ENCODE measurements at places on chromosomes 11 and 22.

GRCh38 chr22:35539910-35540594 lies 579 bp upstream of the RASD2 start:
- DNase-seq: peak; percentile 41

DNA sequence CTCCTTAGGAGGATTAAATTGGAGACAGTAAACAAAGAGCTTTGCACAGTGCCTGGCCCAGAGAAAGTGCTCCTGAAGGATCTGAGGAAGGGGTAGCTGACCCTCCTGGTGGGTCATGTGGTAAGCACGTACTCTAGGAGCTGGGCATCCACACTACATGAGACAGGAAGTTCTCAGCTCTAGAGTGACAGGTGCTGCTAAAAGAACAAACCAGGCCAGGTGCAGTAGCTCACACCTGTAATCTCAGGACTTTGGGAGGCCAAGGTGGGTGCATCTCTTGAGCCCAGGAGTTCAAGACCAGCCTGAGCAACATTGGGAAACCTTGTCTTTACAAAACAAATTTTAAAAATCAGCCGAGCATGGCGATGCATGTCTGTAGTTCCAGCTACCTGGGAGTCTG lies 13.1 kb downstream of the SLC43A1 start:
- no peak for DNase-seq

DNA sequence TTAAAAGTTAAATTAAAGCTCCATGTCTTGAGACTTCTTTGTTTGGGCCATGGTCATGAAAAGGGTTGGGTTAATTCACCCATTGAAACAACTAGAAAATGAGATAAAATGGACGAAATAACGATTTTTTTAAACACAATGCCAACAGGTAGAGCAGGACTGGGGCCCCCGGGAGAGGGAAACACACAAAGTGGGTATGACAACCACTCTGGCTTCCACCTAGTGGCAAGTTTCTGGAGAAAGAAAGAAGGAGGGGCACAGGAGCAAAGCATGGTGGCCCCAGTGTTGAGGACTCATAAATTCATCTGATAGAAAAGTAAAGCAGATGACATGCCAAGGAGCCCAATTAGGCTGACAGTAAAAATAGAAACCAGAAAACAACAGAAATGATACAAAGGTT lies 68.4 kb downstream of the MYEOV start:
- DNase-seq: no peak

- DNase-seq: no peak
Observed at GRCh38 chr11:65423516-65424204, 1.1 kb downstream of the NEAT1 start.

DNA sequence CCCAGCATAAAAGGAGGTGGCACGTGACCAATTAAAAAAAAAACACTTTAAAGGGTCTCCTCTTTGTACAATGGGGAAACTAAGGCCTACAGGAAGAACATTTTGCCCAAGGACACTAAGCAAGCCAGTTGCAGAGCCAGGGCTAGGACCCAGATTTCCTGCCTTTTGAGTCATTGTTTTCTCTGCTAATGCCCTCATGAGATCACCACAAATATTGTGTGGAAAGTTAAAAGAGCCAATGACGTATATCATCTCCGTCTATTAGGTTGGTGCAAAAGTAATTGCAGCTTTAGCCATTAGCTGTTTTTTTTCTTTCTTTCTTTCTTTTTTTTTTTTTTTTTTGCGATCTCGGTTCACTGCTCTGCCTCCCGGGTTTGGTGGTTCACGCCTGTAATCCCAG lies 24.1 kb upstream of the LRRC32 start:
- peak; percentile 81 for DNase-seq

GRCh38 chr22:29838599-29838956 lies 504 bp upstream of the ASCC2 start:
- DNase-seq: no peak

DNA sequence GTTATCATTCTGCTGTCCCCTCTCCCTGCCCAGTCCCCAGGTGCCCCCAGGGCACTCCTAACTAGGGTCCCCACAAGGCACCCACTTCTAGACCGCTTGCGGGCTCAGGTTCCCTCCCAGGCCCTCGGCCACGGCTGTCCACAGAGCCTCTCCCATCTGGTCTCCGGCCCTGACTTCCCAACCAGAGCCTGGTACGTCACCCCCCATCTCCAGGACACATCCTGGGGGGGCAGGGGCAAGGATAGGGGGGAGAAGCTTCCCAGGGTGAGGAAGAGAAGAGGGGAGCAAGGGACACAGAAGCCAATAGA lies 457 bp downstream of the SSTR3 start:
- no peak for DNase-seq

DNA sequence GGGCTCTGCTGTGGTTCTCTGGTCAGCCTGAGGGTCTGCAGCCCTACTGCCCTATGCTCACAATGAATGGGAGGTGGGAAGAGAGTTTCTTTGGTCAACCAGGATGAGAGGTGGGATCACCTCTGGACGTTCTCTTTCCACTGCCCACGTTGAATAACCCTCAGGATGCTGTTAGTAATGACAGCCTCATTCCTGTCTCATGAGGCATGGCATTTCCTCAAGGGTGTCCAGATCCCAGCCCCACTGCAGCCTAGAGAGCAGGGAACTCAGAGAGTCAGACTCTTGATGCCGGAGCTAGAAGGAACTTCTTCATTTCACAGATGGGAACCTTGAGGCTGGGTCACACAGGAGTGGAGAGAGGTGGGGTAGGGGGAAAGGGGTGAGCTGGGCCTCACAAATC lies 196.0 kb downstream of the CEP164 start:
- peak; percentile 32 for DNase-seq

- no peak for DNase-seq
Observed at GRCh38 chr11:59273373-59273841, 60.7 kb upstream of the MPEG1 start.

DNA sequence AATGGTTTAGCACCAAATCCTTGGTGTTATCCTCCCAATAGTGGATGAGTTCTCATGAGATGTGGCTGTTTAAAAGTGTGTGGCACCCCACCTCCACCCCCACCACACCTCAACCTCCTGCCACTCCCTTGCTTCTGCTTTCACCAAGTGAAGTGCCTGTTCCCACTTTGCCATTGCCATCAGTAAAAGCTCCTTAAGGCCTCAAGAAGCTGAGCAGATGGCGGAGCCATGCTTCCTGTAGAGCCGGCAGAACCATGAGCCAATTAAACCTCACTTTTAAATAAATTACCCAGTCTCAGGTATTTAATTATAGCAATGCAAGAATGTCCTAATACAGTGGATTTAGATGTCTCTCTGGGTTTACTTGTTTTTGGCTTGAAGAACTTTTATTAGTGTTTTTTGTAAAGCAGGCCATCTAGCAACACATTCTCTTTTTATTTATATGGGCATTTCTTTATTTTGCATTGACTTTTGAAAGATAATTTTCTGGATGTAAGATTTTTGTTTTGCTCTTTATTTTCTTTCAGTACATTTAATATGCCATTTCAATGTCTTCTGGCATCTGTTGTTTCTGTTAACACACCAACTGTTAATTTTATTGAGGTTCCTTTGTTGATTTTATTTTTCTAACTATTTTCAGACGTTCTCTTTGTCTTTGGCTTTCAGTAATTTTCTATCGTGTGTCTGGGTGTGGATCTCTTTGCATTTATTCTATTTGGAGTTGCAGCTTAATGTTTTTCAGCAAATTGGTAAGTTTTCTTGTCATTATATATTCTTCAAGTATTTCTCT lies 724.5 kb upstream of the CNTN5 start:
- DNase-seq: no peak

DNA sequence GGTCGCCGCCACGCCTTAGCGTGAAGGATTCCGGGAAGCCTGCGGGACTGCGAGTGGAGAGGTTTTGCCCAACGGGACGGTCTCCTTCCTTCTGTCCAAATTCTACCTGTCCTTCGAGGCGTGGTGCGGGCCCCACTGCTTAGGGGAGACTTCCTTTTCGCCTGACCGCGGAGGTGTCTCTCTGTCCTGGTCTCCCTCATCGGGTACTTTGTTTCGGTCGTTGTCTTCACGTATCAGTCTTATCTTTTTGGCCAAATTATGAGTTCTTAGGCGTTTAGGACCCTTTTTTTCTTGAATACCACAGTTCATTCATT lies 388 bp downstream of the HINFP start:
- no peak for DNase-seq

GRCh38 chr11:119518746-119519730 lies 96.1 kb upstream of the THY1 start:
- DNase-seq: no peak

GRCh38 chr11:111779118-111779517 lies 12.9 kb upstream of the PPP2R1B start:
- DNase-seq: no peak

DNA sequence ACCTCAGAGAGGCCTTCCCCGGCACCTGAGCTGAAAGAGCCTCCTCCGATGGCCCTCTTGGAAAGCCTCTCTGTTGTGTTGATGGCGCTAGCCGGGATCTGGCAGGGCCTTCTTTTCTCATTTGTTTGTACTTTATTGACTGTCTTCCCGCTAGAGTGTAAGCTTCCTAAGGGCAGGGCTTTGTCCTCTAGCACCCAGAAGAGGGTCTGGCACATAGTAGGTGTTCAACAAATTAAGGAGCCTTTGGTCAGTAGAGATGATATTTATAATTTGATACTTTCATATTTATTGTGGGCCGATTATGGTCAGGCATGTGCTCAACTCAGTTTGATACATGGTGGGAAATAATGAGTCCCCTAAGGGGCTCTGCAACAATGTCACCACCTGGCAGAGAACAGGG lies 4.0 kb downstream of the ARL2 start:
- DNase-seq: no peak

DNA sequence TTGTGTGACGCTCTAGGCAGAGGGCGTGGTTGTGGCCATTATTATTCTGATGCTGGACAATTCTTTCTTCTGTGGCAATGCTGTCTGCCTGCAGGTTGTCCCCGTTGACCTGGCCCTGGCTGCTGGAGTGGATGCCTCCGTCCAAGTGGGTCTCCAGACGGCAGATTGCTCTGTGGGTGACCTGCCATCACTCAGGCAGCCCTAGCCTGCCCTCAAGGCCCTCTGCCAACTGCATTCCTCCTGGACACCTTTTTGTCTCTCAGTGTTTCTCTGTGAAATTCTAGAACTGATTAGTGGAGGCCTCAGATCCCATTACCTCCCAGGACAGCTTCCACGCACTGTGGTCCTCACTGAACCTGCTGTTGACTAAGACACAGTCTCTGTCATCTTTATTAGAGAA lies 86.7 kb downstream of the TBC1D22A start:
- no peak for DNase-seq

- no peak for DNase-seq
Observed at GRCh38 chr11:82895437-82896091, 4.7 kb downstream of the PRCP start.

DNA sequence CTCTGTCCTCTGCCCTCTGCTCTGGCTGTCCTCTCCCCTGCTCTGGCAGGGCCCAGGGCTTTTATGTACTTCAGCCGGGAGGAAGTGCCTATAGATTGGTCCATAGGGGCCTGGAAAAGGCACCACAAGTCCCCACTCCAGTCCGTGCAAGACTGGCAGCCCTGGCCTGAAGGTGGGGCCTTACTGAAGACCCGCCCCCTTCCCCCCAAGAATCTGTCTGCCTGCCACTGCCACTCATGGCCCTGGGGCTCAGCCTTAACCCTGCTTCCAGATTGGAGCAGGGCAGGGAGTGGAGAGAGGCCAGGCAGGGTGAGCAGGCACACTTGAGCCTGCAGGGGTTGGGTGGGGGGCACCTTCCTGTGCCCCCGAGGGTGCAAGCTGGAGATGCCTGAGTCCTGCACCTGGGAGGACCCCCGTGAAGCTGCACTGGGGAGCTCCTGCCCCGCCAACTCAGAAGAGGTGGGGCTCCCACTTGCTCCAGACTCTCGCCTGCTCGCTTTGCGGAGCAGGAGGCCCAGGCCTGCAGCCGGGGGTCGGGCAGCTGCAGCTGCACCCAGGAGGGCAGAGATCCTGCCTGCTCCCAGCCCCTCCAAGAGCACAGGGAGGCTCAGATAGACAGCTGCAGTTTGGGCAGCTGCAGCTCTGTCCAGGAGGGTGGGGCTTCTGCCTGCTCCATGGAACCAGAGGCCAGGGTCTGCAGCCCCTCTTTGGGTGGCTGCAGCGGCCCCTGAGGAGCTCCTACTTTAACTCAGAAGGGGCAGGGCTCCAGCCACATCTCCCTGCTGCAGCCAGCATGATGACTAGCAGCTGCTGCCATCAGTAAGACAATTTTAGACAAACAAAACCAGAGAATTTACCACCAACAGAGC lies 51.0 kb upstream of the SC5D start:
- DNase-seq: no peak

- DNase-seq: no peak
Observed at GRCh38 chr11:10243896-10244575, 50.0 kb downstream of the SBF2 start.

- no peak for DNase-seq
Observed at GRCh38 chr11:86395061-86395551, 20.4 kb downstream of the CCDC81 start.

DNA sequence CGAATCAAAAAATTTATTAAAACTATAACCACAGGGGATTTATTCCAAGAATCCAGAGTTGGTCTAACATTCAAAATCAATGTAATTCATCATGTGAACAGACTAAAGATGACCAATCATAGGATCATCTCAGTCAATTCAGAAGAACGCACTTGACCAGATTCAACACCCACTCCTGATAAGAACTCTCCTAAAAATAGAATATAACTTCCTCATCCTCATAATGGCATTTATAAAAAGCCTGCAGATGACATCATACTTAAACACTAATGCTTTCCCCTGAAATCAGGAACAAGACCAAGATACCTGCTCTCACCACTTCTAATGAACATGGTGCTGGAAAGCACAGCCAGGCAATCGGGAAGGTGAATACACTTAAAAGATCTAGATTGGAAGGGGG lies 10.5 kb upstream of the MUC2 start:
- DNase-seq: no peak

DNA sequence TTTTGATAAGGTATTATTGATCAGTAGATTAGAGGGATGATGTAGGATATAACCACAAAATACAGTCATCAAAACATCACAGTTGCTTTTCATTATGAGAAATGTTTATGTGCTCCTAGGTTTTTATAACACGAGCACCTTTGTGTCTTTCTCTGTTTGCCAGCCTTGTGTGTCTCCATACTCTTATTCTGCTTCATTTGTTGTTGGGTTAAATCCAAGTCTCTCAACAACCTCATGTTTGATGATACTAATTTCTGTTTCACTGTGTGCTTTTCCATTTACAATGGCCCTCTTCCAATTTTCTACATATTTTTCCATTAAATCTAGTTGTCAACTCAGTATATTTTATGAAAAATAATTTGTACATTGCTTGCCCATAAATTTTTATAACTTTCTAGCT lies 107.7 kb upstream of the POU2AF2 start:
- no peak for DNase-seq

DNA sequence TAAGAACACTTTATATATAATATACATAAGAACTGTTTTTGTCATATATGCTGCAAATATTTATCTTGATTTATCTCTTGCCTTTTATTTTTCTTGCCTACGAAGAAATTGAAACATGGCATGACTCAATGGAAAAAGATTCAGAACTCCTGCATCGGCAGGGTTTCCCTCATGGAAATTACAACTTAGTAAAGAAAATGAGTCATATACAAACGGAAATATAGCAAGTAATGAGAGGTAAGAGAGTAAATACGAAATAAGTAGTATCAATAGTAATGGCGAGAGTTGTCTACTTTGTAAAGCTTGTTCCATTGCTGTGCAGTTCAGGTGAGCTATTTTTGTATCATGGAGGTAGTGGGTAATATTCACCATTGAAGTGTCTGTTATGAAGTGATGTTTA lies 350.4 kb downstream of the DDX10 start:
- DNase-seq: no peak
